Lower leg skin (tissue), 4 donors: ENCODE measurements at places on chromosomes 1 and 21. TPM values are rescaled to one million over a fixed set of nuclear protein-coding genes. Genes with fewer than 3 reads are reported as not detected.

Gene LTN1
- total RNA-seq: 21.4 TPM

- DNase-seq: no peak
These were observed at the start of gene ARHGEF10L for GRCh38 chr1:17539477-17540254. TSS of gene ARHGEF10L (plus strand) at chr1:17539698. CDS start at chr1:17580596, 40,898 bp downstream.

DNA sequence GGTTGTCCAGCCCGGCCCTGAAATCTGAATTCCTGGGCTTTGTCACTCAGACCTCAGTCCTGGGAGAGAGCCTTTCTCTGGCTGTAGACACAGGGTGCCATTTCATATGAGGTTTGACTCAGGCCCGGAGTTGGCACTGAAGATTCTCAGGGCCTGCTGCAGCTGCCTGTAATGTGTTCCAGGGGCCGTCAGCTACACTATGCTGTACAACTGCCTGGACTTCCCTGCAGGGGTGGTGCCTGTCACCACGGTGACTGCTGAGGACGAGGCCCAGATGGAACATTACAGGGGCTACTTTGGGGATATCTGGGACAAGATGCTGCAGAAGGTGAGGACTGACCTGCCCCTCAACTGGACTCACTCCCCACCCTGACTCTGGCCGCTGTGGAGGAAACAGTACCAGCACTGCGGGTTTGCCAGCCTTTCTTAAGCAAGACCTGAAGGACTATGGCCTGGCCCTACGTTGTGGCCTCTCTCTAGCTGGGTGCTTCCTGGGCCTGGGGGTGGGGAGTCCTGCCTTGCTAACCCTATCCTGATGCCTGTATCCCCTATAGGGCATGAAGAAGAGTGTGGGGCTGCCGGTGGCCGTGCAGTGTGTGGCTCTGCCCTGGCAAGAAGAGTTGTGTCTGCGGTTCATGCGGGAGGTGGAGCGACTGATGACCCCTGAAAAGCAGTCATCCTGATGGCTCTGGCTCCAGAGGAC, 18.9 kb downstream of the FAAH start:
- no peak for DNase-seq

Gene MPL
- not detected for total RNA-seq

DNA sequence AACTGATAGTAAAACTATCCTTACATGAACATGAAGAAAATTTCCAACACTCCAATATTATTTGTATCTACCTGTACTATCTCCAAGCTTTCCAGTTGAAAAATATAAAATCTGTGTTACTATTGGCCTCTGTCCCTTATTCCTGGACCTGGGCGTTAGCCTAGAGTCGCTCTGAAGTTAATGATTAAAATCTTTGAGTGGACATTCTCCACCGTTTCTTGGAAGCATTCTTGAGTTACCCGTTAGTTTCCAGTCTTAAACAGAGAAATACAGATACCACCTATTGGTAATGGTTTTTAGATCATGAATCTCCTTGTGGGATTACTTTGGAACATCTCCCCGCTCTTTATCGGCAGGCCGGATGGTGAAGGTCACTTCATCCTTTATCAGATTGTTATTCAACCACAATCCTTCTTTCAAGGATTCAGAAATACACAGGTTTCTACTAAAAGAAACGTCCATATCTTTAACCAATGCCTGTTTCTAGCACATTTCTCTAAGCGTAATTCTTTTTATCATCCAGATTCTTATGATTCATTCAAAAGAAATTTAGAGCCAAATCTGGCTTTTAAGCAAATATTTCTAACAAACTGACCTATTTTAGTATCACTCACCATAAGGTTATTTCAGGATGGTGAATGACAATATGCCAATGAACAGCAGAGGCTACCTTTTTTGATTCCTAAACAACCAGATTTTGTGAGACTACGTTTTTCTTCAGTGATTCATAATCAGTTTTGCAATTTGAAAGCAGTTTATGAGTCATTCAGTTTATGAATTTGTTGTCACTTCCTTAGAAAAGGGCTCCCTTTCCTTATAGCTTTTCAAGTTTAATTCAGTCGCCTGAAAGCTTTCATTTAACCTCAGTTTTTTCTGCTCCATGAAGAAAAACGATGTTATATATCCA, 70.2 kb upstream of the ERRFI1 start:
- DNase-seq: no peak

DNA sequence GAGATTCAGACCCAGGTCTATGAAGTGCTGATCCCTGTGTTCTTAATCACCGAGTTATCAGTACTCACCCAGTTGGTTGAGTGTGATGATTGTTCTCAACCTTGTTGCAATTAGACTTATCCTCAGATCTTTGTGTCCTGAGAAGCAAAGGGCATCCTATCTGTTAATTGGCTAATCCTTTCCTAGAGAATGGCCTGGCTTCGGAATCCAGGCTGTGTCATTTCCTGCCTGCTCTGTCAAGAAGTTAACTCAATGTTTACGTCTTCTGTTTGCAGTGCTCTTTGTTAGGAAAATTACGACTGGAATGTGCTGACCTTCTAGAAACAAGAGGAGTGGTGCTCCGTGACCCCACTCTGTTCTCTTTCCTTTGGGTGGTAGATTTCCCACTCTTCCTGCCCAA, 14.7 kb downstream of the GAS5 start:
- DNase-seq: no peak

- DNase-seq: peak; percentile 34
These were observed 45.4 kb upstream of the LRP8 start for GRCh38 chr1:53373246-53373645.

DNA sequence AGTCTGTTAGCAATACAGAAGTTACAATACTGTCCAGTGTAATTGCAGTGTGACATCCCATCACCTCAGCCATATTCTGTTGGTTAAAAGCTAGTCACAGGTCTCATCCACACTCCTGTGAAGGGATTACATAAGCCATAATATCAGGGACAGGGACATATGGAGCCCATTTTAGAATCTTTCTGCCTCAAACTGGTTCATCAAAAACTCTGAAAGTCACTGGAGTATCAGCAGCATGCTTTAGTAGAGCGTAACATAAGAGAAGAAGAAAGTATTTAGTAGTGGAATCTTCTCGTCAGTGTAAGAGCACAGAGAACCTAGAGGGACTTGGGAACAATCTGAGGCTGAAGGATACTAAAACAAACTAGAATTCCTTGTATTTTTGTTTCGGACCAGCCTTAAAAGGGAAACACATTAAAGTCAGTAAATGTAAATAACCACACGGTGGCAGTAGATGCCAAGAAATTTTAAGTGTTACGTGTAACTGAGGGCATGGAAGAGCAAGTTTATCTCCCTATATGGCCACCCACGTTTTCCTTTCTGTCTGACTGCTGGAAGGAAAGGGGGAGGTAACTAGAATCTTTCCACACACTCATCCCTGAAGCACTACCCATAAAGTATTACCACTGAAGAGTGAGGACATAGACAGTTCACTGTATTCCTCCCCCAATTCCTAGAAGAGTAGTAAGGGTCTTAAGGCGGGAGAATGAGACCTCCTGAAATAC, 41.6 kb upstream of the AGL start:
- DNase-seq: peak; percentile 46

- DNase-seq: no peak
These were observed 213.7 kb downstream of the PBX1 start for GRCh38 chr1:164772635-164773034.

GRCh38 chr1:86552376-86552775, 5.5 kb downstream of the CLCA4 start:
- no peak for DNase-seq

DNA sequence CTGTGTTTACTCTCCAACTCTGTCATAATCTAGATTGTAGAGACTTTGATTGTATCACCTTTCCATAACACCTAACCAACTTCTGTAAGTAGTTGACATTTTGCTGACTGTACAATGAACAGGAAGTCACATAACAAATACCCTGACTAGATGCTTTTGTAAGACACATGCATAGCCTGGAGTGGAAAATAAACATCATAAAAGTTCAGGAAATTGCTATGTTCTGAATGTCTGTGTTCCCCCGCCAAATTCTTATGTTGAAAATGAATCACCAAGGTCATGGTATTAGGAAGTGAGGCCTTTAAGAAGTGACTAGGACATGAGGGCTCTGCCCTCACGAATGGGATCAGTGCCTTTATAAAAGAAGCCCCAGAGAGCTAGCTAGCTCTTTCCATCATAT, 40.4 kb upstream of the ZSWIM5 start:
- no peak for DNase-seq

Gene PCP4L1
- 4.7 TPM for total RNA-seq

DNA sequence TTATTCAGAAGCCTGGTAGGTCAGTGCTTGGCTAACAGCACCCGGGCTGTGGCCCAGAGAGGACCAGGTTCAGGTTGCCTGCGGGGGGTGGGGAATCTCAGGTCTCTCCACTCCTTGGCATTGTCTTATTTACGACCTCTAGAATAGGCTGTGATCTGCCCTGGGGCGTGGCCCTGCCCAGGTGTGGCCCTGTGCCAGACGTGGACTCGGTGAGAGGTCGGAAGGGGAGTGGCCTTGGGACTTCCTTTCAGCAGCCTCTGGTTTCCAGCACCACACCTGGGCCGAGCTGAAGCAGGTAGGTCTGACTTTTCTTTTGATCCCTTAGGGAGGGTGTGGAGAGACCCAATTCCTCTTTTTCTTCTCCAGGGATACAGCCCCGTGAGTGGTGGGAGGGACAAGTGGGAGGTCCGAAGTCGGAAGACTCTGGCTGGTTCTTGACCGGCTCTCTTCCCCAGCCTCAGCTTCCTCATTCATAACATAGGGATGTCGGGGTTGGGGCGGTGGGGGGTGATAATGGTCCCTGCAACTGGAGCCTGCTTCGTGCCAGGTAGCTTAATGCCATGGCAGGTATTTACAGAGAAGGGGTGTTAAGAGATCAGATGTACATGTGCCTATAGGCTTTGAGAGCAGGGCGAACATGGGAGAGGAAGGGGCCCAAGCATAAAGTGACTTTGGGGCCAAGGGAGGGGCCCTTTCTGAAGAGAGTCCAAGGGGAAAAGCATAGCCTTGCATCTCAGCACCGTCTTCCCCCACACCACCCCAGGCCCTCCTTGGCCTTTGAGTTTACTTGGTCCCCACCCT, 16.5 kb downstream of the ACOT11 start:
- no peak for DNase-seq

Gene LIN28A
- not detected for total RNA-seq

DNA sequence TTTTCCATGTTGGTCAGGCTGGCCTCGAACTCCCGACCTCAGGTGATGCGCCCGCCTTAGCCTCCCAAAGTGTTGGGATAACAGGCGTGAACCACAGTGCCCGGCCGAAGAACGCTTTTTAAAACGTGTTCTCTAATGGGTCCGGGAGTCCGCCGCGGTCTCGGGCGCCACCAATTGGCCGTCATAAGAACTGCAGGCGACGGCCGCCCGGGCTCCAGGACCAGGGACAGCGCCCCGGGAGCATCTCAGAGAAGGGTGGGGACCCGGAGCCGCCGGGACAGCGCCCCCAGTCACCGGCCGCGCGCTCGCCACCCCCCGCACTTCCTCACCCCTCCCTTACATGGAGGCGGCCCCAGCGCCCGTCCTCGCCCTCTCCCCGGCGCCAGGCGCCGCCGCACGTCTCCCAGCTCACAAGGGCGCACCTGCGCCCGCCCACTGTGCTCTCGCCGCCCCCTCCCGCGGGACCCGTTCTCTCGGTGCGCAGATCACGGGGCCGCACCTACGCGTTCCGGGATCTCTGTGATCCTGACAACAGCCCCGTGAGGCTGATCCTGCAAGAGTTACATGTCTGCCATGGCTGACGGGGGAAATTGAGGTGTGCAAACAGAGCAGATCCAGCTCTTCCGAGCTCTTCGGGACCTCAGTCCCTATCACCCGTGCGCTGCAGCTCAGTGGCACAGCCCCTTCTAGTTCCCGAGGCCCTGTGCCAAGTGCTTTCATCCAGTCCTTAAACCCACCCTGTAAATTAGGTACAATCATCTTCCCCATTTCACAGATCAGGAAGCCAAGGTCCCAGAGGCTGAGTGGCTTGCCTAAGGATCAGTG, 9.8 kb downstream of the RAP1GAP start:
- DNase-seq: peak; percentile 60

DNA sequence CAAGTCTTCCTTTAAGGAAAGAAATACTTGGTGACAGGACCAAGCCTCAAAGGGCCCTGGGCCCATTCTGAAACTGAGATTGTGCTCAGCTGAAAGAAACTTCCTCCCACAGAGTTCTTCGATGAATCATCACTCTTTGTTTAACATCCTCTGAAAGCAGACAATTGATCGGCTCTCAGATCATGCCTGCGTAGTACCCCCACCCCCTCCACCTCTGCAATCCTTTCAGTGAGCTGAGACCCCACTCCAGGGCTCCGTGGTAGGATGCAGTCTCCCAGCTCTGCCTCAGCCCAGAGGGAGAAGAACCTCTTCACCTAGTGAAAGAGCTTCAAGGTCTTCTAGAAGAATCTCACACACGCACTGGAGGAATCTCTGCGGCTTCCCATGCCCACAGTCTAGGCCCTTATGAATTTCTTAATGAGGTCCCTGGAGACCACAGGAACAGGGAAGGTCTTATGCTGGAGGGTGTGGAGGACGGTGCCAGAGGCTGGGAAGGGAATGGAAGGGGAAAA, 104.9 kb upstream of the SOD1 start:
- DNase-seq: no peak

DNA sequence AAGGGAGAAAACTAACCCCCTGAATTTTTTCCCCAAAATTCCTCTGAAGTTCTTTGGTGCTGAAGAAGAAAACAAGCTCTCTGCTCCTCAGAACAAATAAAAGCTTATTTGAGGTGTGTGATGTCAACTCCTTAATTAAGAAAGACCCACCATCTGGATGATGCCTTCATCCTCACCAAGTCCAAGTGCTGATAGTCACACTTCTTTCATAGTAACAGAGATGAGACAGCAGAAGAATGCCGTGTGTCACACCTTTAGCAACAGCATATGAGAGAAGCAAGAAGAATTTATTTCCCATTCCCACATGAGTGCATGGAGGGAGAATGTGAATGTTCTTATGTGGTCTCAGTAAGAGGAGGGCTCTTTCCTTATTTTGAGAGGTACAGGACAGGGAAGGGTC, 91.2 kb downstream of the TGFB2 start:
- no peak for DNase-seq

- DNase-seq: no peak
These were observed 161.2 kb downstream of the NTMT2 start for GRCh38 chr1:170306948-170307347.

DNA sequence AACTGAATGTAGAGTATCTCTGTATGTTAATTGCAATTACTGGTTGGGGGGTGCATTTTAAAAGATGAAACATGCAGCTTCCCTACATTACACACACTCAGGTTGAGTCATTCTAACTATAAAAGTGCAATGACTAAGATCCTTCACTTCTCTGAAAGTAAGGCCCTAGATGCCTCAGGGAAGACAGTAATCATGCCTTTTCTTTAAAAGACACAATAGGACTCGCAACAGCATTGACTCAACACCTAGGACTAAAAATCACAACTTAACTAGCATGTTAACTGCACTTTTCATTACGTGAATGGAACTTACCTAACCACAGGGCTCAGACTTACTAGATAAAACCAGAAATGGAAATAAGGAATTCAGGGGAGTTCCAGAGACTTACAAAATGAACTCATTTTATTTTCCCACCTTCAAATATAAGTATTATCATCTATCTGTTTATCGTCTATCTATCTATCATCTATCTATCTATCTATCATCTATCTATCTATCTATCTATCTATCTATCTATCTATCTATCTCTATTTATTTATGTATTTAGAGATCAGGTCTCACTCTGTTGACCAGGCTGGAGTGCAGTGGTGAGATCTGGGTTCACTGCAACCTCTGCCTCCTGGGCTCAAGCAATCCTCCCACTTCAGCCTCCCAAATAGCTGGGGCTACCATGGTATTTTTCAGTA, 47.8 kb downstream of the CHML start:
- no peak for DNase-seq
